ENCODE measurements at places on chromosomes 6 and 20. TPM values are rescaled to one million over a fixed set of nuclear protein-coding genes. Genes with fewer than 3 reads are reported as not detected.

- no peak for DNase-seq
Observed at GRCh38 chr6:14353281-14353680, 235.7 kb downstream of the CD83 start.

- peak; percentile 94 for DNase-seq
Observed at GRCh38 chr6:32970413-32971241, 2.2 kb downstream of the BRD2 start.

DNA sequence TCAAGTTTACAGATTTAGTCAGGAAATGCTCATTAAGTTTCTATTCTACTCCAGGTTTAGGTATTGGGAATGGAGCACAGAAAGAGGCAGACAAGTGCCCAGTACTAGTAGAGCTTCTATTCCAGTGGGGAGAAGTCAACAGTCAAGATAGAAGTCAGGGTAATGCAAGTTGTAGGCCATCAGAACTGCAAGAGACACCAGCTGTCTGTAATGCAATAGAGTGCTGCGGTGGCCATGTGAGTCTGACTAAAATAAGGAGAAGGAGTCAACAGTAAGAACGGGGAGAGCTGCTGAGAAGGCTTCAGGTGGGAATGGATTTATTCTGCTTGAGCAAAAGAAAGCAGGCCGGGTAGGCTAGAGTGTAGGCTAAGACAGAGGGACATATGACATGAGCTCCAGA lies 515.0 kb downstream of the QKI start:
- no peak for DNase-seq

The LIN28B gene
- total RNA-seq, result not detected

DNA sequence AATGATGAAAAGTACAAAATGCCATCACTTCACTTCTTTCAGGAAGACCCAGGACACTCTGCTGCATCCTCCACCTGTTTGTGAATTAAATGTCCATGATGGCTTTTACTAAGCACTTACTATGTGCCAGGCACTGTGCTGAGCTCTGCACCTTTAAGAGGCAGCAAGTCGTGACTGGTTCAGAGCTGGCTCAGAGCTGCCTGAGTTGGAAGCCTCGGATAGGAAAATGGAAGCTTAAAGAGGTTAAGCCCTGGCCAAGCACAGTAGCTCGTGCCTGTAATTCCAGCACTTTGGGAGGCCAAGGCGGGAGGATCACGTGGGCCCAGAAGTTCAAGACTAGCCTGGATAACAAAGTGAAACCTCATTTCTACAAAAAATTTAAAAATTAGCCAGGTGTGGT lies 95.6 kb downstream of the SNX5 start:
- DNase-seq, result no peak

DNA sequence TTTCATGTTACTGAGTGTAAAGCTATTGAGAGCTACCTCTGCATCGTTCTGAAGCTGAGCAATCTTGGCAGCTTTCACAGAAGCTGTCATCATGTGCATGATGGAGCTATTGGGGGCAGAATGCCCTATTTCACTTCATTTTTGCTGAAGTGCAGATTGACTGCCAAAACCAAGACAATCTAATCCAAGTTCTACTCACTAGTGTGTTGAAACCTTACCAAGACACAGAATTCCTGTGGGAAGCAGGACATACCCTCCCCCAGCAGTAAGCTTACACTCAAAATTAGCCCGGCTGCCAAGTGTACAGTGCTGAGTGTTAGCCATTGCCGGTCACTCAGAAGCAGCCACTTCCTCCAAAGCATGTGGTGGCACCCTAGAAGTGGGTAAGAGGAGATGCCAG lies 177.3 kb upstream of the TENT5A start:
- DNase-seq, result no peak

The TSPO2 gene
- not detected for total RNA-seq

GRCh38 chr6:159156089-159156488 lies 13.1 kb upstream of the FNDC1 start:
- DNase-seq, result no peak

DNA sequence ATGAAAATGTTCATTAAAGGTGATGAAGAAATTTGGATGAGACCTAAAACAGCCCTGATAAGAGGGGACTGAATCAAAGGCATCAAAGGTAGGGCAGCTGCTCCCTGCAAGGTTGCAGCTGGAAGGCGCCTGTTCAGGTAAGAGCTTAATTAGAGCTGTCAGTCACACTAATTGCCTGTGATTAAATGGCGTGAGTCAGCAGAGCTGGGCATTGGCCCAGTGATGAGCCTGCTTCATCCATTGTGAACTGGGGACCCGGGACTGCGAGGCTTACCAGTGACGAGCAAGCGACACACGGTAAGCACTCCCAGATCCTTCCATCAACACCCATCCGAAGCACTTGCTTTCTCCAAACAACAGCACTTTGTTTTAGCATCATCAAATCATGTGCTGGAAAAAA lies 621.5 kb upstream of the CDH4 start:
- DNase-seq, result no peak

DNA sequence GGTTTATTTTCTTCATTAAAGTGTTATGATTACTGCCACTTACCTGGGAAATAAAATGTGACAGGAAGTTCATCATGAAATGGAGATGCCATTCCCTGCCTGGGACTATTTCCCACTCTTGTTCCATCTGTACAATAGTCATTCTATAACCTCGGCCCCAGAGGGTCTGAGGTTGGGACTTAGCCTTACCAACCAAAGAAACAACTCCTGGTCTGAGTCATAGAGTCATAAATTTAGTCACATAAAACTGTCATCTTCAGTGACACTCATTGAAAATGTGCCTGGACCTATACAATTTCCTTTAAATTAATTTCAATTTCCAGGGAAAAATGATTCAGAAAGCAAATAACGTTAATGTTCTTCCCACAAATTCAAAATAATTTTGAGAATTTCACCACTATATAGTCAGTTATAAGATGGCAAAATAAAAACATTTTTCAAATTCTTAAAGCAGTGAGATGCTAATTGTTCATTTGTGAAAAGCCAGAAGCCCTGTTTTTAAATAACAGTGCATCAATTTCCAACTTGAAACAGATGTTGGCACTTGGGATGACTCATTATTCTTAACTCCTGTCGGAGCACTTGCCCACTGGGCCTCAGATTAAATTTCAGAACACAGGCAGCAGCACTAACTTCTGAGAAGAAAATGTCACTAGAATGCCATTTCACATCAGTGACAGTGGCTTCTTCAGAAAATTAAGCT lies 201.2 kb upstream of the SMLR1 start:
- DNase-seq, result no peak

DNA sequence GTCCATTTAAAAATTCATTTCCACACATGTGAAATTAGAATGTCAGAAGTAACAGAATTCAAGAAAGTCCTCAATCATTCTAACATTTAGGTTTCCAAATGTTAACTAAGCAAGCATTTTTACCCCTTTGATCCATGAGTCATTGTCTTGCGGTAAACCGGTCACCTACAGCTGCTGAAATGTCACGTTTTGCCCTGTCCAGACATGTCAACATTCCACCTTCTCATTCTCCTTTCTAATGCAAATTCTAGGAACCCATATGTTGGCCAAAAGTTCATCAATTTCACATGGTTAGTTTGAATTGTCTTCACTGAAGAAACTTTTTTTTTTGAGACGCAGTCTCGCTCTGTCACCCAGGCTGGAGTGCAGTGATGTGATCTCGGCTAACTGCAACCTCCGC lies 117.2 kb downstream of the IPCEF1 start:
- no peak for DNase-seq

DNA sequence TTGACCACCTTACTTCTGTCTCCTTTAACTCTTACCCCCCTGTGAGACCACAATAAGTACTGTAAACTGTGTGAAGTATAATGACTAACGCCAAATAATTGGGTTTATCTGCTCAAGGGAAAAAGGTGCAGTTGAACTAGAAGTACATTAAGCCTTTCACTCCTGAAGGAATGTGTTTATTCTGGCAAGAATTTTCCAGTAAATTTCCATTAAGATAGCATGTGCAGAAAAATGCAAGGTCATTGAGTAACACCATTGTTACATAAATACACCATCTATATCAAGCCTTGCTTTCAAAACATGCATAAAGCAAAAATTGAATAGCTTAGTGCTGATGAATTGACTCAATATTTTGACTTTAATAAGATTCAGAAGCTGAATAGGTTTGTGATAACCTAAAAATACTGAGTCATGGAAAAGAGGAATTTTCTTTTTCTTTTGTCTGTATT lies 65.4 kb downstream of the ARHGAP18 start:
- DNase-seq, result no peak

GRCh38 chr20:46131396-46131795 lies 13.3 kb downstream of the CD40 start:
- no peak for DNase-seq

DNA sequence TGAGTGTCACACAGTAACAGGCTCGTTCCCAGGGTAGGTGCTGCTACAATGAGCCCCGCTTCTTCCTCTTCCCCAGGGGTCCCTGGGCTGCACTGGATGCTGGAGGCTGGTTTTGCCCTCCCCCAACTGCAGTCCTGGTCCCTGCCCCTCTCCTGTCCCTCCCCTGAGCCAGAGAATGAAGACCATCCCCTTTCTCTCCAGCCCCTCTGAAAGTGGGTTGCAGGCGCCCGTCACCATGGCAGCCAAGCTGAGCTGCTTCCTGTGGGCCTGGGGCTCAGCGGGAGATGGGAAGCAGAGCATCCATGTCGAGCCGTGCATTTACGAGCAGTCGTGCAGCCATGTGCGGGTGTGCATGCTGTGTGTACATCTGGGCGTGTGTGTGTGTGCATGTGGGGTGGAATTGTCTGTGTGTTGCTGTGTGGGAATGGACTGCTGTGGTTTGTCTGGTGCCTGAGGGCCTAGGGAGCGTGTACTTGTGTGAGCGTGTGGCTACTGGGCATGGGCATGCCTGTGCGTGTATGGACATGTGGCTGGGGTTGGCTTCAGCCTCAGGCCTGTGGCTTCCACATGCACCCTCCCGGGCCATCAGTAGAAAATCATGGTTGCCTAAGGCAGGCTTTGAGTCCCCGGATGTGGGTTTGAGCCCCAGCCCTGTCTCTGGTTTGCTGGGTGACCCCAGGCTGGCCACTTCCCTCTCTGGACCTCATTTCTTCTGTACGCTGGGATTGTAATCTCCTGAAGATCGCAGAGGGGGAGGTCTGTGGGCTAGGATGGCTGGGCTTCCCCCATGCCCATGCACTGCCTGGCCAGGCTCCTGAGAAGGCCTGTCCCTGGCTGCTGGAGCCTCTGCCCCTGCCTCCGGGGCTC lies 48.8 kb downstream of the SRC start:
- peak; percentile 44 for DNase-seq

GRCh38 chr6:139448998-139449610 lies 74.7 kb upstream of the CITED2 start:
- DNase-seq, result no peak

GRCh38 chr6:26514984-26515383 lies 14.9 kb downstream of the BTN1A1 start:
- no peak for DNase-seq

- DNase-seq, result no peak
Observed at GRCh38 chr20:34385464-34385863, 22.4 kb downstream of the ITCH start.

DNA sequence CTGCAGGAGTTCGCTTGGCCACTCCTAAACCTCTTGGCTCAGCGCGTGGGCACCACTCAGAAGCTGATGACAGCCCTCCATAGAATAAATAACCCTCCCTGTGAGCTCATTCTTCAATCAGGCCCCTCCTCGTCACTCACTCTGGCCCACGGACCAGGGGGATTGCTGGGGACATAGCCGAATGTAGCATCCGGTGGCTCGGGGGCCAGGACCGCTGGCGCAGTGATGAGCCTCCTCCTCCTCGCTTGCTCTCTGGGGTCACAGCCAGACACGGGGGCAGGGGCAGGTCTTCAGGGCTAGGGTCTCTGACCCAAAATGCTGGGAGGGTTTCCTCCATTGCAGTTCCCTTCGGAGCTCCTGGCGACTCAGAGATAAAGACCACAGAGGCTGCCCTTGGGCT lies 79.9 kb downstream of the TFAP2C start:
- DNase-seq, result no peak

GRCh38 chr6:7417684-7418083 lies 28.1 kb downstream of the RIOK1 start:
- DNase-seq, result no peak

DNA sequence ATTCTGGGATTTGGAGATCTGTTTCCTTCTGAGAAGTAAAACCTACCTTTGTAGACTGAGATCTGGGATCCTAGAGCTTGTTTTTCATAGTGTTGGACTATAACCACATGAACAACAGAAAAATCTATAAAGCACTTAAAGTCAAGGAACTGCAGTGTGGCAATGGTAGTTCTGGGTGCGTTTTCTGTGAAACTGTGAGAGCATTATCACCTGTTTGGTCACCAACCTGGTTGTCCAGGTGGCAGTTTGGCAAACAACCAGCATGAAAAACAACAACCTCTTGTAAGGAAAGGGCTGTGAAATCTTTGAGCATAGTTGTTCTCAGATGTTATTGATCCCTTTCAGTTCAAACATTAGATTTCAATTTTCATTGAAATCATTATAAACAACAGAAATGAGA lies 215.8 kb upstream of the CITED2 start:
- DNase-seq, result no peak

The CDK19 gene
- total RNA-seq, result 10.0 TPM

DNA sequence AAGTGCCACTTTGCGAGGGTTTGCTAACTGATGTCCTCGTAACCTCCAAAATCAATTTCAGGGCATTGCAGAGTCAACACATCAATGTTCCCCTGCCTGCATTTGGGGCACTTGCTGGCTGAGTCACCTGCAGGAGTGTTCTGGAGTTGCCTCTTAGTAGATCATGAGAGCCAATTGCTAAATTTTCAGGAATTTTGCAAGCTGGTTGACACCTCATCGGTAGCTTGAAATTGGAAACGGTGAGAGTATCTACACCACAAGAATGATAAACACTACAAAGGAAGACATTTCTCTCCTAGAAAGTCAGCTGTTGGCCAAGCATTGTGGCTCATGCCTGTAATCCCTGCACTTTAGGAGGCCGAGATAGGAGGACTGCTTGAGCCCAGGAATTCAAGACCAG lies 10.8 kb upstream of the BFSP1 start:
- DNase-seq, result no peak

The EYS gene
- total RNA-seq, result not detected

GRCh38 chr6:131646249-131646670 lies 9.2 kb downstream of the ENPP3 start:
- no peak for DNase-seq

- DNase-seq, result no peak
Observed at GRCh38 chr20:11174861-11175260, 501.1 kb upstream of the JAG1 start.

- DNase-seq, result no peak
Observed at GRCh38 chr6:97077380-97077779, 152.9 kb downstream of the KLHL32 start.

DNA sequence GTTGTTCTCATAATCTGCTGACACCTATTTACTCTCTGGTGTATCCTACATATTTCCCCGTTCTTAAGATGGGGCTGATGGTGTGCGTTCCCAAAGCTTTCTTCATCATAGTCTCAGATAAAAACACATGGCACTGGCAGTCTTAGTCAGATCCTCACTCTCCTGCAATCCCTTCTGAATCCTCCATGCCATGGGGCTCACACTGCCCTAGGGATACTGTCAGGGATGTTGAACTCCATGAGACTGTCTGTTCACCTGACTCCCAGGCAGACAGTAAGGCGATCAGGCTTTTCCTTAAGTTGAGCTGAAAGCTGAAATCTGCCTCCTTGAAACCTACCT lies 76.0 kb downstream of the SLX4IP start:
- DNase-seq, result no peak

The TMEM244 gene
- total RNA-seq, result not detected
